Hippocampal formation (tissue), 2 donors: ENCODE measurements at places on chromosomes 1 and 21.

DNA sequence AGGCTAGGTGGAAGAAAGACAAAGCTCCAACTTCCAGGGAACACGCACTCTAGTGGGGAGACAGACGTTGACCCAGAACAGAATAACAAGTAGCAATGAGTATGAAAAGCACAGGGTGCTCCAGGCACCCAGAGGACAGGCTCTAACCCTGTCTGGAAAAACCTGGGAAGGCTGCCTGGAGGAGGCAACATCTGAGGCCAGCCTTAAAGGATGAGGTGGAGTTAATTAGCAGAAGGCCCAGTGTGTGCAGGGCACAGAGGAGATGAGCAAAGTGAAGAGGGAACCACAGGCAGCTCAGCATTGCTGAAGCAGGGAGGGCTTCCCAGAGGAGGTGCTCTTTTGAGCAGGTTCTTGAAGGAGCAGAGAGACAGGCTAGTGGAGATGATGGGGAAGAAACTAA lies 126.7 kb upstream of the KLHDC7A start:
- no peak for DNase-seq

DNA sequence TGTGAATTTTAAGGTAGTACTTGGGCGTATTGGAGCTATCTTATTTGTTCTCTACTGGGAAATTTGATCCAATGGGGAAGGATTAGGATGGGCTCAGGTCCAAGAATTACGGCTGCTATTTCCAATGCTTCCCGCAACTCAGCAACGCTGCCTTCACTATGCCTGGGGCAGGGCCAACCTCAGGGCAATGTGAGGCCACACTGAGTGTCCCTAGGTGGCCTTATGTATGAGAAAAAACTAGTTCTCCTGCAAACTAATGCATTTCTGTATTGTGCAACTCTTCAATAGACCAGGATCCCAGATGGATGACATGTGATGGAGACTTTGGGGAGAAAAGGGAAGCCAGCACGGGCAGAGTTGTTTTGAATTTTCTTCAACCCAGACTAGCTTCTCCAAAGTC lies 168.1 kb downstream of the DUSP10 start:
- DNase-seq = no peak

GRCh38 chr1:153617663-153618062 lies 1.5 kb upstream of the S100A14 start:
- no peak for DNase-seq

DNA sequence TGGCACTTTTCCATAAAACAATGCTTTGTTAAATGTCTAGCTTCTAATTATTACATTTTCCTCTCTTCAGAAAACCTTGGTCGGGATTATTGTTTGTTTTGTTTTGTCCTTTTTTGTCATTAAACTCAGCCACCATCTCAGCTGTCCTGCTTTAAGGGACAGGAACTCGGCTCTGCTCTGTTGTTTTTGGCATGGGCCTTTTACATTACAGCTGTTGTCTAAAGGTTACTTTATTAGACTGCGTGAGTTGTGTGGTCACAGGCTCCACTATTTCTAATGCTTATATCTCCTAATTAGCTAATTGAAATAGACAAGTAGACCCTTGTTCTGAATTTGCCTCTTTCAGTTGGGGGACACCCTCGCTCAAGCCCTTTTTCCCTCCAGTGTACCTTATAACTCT lies 1.6 kb downstream of the PALMD start:
- DNase-seq = no peak

- DNase-seq = no peak
Measured at GRCh38 chr1:65357291-65357960, 48.1 kb downstream of the DNAJC6 start.

GRCh38 chr1:174206148-174206836 lies 47.0 kb downstream of the RABGAP1L start:
- DNase-seq = no peak

- DNase-seq = no peak
Measured at GRCh38 chr21:35208104-35208503, 159.0 kb upstream of the RUNX1 start.

GRCh38 chr1:151024540-151025146 lies 11.7 kb upstream of the BNIPL start:
- DNase-seq = peak; percentile 66

GRCh38 chr1:83813576-83813975 lies 185.4 kb downstream of the TTLL7 start:
- DNase-seq = no peak

- DNase-seq = no peak
Measured at GRCh38 chr1:198823626-198824025, 184.8 kb downstream of the PTPRC start.

DNA sequence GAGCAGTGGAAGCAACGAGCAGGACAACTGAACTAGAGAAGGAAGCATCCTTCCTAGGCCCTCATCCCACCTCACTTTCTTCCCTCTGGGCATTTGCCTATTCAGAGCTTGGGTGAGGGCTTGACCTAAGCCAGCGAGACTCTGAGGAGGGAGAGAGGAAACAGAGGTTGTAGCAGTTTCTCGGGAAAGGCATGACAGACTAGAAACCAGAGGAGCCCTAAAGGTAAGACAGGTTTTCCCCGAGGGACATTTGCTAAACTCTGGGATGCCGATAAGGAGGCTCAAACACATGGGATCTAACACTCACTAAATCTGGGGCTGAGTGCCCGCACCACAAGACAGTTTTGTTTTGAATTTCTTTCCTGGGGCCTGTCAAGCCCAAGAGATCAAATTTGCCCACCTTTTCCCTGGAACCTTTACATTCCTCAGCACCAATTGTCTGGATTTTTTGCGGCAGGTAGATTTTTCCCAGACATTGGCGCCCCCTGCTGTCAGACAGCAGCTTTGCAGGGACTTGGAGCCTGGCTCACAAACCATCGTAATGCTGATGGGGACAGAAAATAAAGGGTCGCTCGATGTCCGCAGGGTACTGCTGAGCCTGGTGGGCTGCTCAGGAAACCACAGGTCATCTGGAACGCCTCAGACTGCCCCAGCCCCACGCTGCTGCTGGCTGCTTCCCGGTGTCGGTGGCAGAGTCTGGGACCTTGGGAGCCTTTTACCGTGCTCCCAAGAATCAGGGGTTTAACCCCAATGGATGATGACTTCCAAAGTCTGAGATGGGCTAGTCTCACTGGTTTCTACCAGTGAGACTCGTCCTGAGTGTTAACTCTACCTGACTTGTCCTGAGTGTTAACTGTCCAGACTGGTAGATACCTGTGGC lies 23.4 kb upstream of the TSPAN2 start:
- no peak for DNase-seq

GRCh38 chr1:108041360-108042142 lies 76.6 kb upstream of the VAV3 start:
- no peak for DNase-seq

GRCh38 chr1:11767922-11768704 lies 6.1 kb downstream of the C1orf167 start:
- no peak for DNase-seq
